AG20443 (cell line): ENCODE measurements at places on chromosomes 3 and 15.

GRCh38 chr3:18745472-18745871 is 320.3 kb upstream of the SATB1 start:
- no peak for DNase-seq

DNA sequence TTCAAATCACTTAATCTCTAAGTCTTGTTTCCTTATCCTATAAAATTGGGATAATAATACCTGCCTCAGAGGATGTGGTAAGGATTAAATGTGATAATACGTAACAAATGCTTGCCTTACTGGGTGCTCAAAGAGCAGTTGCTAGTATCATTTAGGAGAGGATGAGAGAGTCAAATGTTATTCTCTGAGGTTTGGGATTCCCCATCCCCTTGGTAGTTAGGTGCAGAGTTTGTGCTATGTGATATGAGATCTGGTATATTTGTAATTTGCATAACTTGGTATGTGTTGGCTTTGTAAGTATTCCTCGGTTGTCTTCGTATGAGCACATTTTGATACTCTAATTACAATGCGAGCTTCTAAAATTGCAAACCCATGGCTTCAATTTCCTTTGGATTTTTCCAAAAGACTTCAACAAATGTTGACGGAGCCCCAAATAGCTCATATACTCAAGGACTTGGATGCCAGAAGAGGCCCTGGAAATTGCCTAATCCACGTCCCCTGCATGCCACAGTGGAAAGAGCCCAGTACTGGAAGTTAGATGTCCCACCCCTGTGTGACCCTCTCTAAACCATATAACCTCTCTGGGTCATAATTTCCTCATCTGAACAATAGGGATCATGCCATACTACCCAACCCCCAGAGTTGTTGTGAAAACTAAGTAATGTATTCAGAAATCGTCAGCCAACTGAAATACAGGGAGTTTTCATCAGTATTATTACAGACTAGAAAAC is 85.0 kb downstream of the FBN1 start:
- DNase-seq, result no peak

DNA sequence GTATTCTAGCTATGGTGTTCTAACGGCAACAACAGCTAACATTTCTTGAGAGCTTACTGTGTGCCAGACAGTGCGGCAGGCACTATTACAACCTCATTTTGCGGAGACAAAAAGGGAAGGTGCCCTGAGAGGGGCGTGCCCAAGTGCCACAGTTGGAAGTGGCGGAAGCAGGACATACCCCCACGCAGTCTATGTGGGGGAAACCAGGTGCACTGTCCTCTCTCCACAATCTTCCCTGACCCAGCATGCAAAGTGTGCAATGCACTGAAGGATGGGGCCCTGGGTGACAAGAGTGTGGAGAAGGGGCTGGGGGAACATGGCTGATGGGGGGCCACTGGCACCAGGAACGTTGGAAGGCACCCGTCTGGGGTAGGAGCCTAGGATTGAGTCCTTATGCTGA is 8.6 kb downstream of the ANP32A start:
- DNase-seq, result no peak

DNA sequence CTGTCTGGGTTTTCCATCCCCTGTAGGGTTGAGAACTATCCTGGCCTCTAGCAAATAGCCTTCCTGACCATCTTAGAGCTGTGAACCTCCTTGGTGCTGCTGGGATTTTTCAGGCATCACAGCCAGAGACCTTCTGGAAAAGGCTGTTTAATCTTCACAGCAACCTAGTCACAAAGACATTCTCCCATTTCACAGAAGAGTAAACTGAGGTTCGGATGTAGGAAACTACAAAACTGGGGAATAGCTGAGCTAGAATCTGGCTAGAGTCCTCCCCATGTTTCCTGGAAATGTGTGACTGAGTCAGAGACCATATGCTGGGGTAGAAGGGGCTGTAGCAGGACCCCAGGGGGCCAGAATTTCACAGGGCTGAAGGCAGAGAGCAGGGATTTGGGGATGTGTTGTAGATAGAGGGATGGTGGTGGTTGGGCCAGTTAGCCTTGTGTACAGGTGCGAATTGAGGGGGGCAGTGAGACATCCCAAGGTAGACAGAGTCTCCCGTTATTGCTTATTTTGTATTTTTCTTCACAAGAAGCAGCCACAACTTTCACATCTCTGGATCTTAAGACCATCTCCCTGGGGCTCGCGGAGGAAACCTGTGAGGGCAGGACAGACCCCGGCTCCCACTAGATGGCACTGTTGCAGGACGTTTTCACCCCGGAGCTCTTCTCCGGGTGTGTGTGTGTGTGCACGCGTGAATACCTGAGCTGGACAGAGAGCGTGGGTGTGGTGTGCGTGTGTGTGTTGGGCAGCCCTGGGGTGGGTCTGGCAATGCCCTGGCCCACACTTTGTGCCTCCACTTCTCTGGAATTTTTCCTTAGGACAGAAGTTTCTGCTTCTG is 66.9 kb upstream of the PRR23C start:
- DNase-seq, result peak; percentile 84

DNA sequence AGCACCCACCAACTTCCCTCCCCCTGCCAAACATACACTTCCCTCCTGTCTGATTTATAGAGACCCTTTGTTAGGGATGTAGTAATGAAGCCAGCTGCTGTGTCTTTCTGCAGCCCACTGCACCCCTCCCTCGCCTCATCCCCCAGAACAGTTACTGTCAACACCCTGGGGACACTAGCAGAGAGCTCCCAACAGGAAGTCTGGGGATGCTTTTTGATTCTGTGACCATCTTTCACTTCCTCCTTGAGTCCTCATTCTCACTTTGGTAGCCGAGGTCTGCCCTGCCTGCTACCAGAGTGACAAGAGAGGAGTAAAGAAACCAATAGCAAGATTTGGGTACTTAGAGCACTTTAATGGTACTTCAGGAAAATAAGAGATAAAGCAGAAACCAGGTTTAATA is 201.6 kb downstream of the SATB1 start:
- no peak for DNase-seq

DNA sequence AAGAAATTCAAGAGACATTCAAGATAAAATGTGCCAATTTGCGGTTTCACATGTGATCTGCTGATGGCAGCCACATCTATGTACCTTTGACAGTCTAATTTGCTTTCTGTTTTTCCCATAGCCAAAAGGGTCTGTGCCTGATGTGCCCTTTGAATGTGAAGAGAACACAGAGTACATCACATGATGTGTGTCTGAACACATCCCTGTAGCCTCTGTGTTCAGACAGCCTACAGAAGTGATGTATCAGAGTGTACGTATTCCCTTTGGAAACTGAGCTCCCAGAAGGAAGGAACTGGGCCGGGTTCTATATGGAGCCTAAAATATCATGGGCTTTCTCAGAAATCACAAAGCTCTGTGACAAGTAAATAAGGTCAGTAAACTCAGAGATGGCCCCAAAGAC is 52.4 kb downstream of the BOC start:
- DNase-seq, result no peak

GRCh38 chr3:27877061-27878013 is 155.2 kb upstream of the EOMES start:
- no peak for DNase-seq

- no peak for DNase-seq
Observed at GRCh38 chr3:113802795-113803455, 35.7 kb upstream of the GRAMD1C start.

GRCh38 chr3:105195260-105195659 is 171.4 kb upstream of the ALCAM start:
- DNase-seq, result peak; percentile 22

DNA sequence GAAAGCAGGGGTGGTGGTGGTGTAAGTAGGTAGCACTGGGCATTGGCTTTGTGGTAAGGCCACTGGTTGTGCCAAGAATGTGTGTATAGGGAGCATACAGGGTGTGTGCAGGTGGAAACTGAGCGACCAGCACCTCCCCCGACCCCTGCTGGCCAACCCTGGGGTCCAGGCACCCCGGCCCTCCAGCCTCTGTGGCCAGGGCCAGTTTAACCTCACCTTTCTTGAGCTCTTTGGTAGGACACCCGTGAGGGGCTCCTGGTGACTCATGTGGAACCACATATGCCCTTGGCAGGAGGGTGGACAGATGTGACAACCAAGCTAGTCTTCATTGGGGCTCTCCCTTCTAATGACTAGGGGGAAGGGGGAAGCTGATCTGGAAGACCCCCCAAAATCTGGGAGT is 19.5 kb downstream of the SHF start:
- no peak for DNase-seq

GRCh38 chr3:41742121-41742520 is 219.8 kb downstream of the ULK4 start:
- DNase-seq, result no peak
